Occipital lobe (tissue), 3 donors: ENCODE measurements at places on chromosomes 3 and 15. TPM values are rescaled to one million over a fixed set of nuclear protein-coding genes. Genes with fewer than 3 reads are reported as not detected.

The IL20RB gene
- 0.62 TPM for total RNA-seq

The VEPH1 gene
- 9.2 TPM for total RNA-seq

The SIDT1 gene
- 6.2 TPM for total RNA-seq

The FEM1B gene
- 188 TPM for total RNA-seq

The ASTE1 gene
- 11.9 TPM for total RNA-seq

The CRYGS gene
- 1.6 TPM for total RNA-seq

The CCK gene
- total RNA-seq, result 14.7 TPM

The CHST14 gene
- 1.6 TPM for total RNA-seq

The LNP1 gene
- 6.4 TPM for total RNA-seq

The FOXB1 gene
- total RNA-seq, result not detected

The LRRC2 gene
- total RNA-seq, result 7.8 TPM

The SPTSSB gene
- total RNA-seq, result 3.6 TPM

The NLGN1 gene
- 126 TPM for total RNA-seq

The HTR3E gene
- not detected for total RNA-seq

The SCAMP5 gene
- total RNA-seq, result 51.3 TPM

The PPCDC gene
- 7.2 TPM for total RNA-seq

The FBLN2 gene
- 9.4 TPM for total RNA-seq

The XCR1 gene
- not detected for total RNA-seq

The SEMA5B gene
- total RNA-seq, result 9.8 TPM

The CRABP1 gene
- total RNA-seq, result 10.5 TPM

The B3GALNT1 gene
- total RNA-seq, result 133 TPM

The TGM5 gene
- total RNA-seq, result not detected

The ITIH1 gene
- 0.94 TPM for total RNA-seq

The SOX14 gene
- not detected for total RNA-seq

The ROPN1B gene
- total RNA-seq, result 0.31 TPM

The ANKRD34C gene
- total RNA-seq, result not detected

The PRR20G gene
- not detected for total RNA-seq

The PPP2R3A gene
- 37.9 TPM for total RNA-seq

The ENTPD3 gene
- 1.6 TPM for total RNA-seq

The CYP1A2 gene
- not detected for total RNA-seq

The CP gene
- 1.7 TPM for total RNA-seq

The GYG1 gene
- 5.1 TPM for total RNA-seq

The PEX5L gene
- 49.6 TPM for total RNA-seq
